ENCODE measurements at places on chromosomes 6 and 20.

GRCh38 chr6:28737750-28738395 is 185.9 kb downstream of the TRIM27 start:
- DNase-seq = no peak

GRCh38 chr6:84242265-84242664 is 14.8 kb upstream of the CEP162 start:
- no peak for DNase-seq

- peak; percentile 9 for DNase-seq
Observed at GRCh38 chr20:33554914-33555420, 65.1 kb downstream of the CBFA2T2 start.

DNA sequence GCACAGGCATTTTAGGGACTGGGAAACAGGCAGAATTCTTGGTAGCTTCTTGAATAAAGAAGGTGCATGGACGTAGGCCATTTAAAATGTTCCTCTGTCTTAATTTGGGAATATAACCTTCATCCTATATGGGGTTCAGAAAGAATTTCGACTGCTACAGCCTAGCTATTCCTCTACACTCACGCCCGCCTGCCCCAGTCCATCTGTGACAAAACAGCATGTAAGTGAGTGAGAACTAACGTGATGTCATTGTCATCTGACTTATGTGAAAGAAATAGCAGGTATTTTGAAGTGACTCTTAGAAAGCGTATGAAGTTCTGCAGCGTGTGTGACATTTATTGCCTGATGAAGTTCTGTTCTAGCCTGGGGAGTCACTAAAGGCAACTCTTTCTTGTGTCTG is 52.2 kb upstream of the SLC22A1 start:
- DNase-seq = no peak

- DNase-seq = no peak
Observed at GRCh38 chr6:152351110-152351509, 286.1 kb downstream of the SYNE1 start.

GRCh38 chr6:24191346-24191745 is 65.3 kb downstream of the NRSN1 start:
- no peak for DNase-seq

DNA sequence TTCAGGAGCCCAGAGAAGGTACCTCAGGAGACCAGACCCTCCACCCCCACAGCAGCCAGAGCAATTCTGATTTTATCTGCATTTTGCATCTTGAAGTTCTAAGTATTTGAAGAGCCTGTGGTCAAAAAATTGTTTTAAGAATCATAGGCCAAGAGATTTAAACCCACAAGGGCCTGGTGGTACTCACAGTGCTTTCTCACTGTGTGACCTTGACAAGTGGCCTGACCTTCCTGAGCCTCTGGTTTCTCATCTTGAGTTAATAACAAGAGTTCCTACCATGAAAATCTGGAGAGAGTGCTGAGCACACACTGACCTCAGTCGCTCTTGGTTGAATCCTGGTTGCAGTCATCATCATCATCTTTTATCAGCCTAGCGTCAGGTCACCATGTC is 45.4 kb upstream of the ID1 start:
- DNase-seq = no peak

DNA sequence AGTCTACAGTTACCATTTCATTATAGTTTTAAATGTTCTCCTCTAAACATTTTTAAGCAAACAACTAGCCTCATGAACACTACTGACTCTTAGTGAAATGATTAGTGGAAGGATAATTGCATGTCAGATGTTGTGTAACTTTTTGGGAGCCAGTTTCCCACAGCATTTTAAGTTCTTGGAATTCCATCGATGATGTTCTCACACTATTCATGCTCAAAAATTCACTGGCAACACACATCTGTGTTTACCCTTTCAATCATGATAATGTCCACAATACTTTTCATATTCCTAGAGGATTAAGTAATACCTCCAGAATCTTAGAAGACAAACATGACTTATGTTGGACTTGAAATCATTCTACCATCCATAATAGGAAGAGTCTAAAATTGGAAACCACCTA is 678.1 kb upstream of the ID4 start:
- no peak for DNase-seq

- DNase-seq = no peak
Observed at GRCh38 chr6:45645302-45645701, 267.6 kb upstream of the SUPT3H start.

DNA sequence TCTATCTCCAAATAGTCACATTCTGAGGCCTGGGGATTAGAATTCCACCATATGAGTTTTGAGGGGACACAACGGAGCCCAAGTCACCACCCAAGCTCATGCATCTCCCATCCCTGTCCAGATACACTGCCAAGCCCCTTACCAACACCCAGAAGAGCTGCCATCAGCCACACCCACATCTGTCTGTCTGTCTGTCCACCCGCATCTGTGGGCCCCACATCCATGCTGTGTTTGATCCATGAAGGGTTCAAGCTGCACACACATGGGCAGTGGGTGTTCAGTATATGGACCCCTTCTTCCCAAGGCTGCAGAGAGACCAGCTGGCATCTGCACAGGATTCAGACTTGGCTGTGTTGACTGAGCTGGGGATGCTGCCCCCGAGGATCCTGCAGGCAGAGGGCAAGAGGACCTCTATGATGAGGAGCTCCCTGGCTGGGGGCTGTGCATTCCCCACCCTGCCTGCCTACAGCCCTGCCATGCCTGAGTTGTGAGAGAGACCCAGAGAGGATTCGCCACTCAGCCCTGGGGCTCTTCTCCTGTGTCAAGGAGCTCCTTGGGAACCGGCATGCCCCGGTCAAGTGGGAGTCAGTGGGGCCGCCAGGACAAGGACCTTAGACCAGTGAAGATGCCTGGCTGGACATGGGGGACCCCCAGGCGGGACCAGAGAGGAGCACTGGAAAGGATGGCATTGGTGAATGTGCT is 206.4 kb downstream of the SYNDIG1 start:
- DNase-seq = no peak

DNA sequence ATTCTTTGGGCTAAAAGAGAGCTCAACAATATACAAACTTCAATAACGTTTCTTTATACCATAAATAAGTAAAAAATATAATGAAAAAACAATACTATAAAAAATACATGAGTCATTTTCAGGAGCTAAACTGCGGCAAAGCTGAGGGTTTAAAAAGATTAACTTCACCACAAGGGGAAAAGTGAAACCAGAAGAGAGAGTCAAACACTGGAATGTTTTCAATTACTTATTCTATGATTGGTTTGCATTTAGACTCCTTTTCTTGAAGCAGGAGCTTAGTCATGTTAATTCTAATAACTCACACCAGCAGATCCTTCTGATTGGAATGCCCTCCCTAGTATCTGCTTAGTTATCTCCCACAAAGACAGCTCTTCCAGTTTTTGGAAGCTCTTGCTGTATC is 627.3 kb downstream of the UTRN start:
- no peak for DNase-seq

GRCh38 chr6:168394606-168395005 is 46.4 kb upstream of the SMOC2 start:
- no peak for DNase-seq

- DNase-seq = no peak
Observed at GRCh38 chr6:116971959-116972358, 94.9 kb downstream of the RFX6 start.

DNA sequence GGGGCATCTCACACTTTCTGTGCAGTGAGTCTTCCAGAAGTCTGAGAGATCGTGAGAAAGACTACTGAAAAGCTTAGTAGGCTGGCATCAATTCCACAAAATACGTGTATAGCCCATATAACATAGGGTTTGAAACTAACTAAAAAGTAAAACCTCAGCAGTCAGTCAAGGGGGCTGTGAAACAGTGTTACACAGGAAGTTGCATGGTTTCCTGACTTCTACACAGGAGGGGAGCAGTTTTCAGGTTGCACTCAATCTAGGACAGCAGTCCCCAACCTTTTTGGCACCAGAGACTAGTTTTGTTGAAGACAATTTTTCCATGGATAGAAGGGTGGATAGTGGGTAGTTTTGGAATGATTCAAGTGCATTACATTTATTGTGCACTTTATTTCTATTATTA is 4.7 kb upstream of the LY86 start:
- no peak for DNase-seq

DNA sequence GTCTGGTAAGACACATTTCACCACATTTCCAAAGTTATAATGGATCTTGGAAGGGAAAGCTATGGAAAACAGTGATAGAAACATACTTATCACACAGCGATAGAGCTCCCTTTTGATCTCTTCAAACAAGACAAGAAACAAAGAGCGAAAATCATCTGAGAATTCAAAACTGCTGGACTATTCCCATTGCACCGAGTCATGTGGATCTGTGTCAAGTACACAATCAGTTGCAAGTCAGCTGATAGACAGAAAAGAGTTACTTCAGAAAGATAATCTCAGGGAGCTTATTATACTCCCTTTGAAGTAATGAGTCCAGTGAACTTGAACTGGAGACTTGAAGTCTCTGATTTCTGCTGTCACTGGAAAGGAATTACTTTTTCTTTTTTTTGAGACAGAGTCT is 89.7 kb upstream of the GCM1 start:
- DNase-seq = no peak

DNA sequence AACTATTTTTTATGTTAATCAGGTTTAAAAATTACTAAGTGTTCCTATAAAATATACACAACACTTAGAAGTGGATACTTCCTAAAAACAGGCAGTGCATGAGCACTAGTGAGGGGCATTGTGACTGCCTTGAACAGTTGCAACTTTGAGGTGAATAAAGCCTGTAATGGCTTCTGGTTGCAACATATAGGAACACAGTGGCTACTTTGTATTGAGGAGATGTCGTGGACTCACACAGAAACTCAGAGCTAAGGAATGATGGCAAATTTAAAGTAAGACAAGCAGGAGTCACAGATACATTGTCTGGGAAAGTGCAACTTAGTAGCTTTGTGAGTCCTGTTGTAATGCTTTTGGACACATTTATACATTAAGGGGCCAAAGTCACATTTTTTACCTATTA is 861 bp upstream of the HLA-A start:
- DNase-seq = no peak

DNA sequence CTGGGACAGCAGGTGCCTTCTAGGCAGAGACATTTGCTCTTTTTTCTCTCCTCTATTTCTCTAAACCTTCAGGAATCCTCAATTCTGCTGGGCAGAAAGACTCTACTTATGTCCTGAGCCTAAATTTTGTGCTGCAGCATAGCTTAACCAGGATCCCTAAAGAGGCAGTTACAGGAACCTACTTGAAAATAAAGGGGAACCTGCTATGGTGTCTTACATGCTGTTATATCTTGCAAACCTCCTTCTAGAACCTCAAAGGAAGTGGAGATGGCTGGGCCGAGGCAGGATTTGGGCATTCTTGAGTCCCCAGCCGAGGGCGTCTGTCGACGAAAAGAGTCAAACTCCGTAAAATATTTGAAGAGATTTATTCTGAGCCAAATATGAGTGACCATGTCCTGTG is 17.1 kb upstream of the GMNN start:
- no peak for DNase-seq

- DNase-seq = no peak
Observed at GRCh38 chr6:99092461-99092860, 144.7 kb upstream of the FBXL4 start.

- no peak for DNase-seq
Observed at GRCh38 chr20:35496481-35496880, 33.0 kb downstream of the C20orf173 start.

GRCh38 chr20:21632735-21633053 is 72.8 kb upstream of the PAX1 start:
- DNase-seq = no peak

DNA sequence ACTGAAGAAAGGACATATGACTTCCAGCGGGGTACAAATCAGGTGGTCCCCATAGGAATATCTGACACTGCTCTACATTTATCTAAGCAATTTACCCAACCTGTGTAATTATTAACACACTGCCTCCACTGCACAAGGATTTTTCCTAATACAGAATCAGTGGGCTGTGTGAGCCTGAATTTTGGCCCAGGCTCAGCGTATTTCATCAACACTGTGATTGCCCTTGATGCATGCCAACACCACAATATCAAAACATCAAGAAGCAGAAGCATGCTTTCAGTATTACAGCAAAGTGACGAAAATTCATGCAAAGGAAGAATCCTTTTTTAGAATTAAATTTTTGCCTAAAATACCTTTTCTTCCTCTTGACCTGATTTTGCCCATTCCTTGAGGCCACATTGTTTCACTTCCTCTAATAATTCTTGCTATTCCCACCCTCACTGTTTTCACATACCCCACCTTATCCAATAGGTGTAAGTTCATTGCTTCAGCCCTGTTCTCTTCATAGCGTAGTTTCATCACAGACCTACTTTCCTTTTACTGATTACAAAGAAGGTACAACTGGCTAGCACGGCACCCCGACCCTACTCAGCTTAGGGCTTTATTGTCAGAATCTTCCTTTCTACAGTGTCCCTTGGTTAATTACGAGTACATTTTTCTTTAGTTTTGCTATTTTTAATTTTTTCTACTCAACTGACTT is 83.7 kb upstream of the PTCHD4 start:
- DNase-seq = no peak

GRCh38 chr20:9139106-9139833 is 70.4 kb downstream of the PLCB4 start:
- DNase-seq = no peak

DNA sequence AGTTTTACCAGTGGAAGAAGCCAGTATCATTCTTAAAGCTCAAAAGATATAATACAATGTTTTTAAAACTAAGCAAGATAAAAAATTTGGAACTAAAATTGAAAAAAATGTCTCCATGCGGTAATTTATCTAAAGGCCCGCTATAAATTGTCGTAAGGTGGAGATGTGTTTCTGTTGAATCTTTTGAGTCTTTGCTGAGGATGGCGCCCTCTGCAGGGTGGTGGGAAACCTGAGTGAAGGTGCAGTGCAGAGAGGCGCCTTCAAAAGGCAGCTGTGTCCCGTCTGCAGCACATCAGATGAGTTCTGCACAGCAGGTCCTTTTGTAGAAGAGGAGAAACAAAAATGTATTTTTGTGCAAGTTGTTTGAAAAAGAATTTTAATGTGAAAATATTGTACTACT is 29.4 kb upstream of the KIF25 start:
- no peak for DNase-seq

DNA sequence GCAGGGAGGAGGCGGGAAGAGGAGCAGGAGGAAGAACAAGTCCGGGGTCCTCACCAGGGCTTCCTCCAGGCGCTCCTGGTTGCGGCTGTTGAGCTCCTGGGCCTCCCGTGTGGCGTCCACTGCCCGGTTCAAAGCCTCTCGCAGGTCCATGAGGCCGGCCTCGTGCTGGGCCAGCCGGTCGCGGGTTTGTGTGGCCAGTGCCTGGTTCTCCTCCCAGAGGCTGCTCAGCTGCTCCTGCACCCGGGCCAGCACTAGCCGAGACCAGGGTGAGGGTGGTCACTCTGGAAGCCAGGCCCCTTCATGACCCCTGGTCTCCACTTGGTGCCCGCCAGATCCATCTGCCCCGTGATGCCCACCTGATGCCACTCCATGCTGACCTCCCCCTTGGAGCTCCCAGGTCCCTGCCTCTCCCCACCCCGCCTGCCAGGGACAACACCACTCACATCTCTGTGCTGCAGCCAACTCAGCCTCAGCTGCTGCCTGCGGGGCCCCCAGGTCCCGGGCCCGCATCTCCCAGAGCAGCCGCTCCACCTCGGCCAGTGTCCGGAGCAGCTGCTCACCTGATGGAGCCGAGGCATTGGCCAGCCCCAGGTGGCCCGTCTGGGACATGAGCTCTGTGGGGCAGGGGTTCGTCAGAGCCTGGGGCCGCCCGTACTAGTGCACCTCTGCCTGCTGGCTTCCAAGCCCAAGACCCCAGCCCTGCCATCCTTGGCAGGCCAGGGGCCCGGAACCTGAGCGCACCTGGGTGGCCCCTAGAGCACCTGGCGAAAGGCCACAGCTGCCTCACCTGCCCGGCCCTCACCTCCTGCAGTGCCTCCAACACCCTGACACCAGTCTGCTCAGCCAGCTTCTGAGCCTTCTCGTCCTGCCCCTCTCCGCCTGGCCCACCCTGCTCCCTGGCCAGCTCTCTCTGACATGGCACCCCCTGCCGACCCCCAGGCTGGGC is 15.9 kb downstream of the ADRM1 start:
- no peak for DNase-seq

GRCh38 chr6:11023032-11023431 is 21.1 kb downstream of the ELOVL2 start:
- DNase-seq = no peak
